ENCODE measurements at places on chromosomes 13 and 19.

- DNase-seq, result no peak
Observed at GRCh38 chr19:13670846-13671245, 93.5 kb upstream of the MRI1 start.

GRCh38 chr13:89518289-89519077 lies 1829.0 kb upstream of the MIR17HG start:
- DNase-seq, result no peak

DNA sequence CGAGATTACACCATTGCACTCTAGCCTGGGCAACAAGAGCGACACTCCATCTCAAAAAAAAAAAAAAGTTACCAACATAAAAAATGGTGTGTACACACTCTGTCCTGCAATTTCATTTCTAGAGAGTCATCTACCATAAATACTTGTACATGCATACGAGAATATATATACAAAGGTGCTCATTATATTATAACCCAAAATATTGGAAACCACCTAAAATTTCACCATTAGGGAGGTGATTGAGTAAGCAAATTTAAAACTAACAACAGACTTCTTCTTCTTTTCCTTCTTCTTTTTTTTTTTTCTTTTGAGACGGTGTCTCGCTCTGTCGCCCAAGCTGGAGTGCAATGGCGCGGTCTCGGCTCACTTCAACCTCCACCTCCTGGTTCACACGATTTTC lies 7.4 kb upstream of the C5AR1 start:
- DNase-seq, result no peak

DNA sequence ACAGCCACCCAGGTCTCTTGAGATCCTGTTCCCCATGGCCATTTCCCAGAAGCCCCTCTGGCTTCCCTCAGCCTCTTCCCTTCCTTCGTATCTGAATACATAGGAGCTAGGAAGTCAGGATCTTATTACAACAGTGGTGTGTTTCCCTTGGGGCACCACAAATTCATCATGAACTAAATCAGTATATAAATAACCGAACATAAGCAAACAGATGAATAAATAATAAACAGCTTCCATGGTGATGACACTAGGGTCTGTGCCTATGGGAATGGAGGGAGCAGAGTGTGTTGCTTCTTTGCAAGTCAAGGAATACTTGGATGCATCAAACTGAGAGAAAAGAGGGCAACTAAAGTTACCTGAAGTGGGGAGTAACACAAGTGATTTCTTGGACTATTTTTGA lies 527.6 kb downstream of the LMO7 start:
- DNase-seq, result no peak

GRCh38 chr19:45368737-45369340 lies 1.5 kb downstream of the ERCC2 start:
- DNase-seq, result no peak

GRCh38 chr19:679418-680286 lies 3.5 kb downstream of the FSTL3 start:
- DNase-seq, result peak; percentile 19

GRCh38 chr13:58190577-58190976 lies 559.0 kb downstream of the PCDH17 start:
- DNase-seq, result no peak

DNA sequence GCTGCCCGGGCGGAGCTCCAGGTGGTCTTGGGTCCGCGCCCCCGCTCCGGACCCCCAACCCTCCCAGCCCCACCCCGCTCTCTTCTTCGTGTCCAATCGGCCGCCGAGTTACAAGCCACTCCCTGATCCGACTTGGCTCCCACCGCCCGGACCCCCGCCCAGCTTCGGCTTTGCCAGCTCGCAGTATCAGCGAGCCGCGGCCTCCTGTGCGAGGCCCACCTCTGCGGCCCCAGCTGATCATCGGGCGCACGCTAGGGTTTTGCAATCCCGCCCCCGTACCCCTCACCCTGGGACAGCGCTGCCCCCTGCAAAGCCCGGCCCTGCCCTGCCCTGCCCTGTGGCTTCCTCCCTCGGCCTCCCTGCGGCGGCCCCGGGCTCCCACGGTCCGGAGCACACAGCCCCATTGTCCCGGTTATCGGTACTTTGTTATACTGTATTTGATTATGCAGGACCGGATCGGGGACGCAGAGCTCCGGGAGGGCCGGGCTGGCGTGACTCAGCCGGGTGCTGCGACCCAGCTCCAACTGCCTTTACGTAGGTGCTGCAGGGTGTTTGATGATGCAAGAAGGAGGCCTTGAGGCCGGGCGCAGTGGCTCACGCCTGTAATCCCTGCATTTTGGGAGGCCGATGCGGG lies 598 bp upstream of the LPAR2 start:
- peak; percentile 11 for DNase-seq

- DNase-seq, result no peak
Observed at GRCh38 chr13:43861863-43862262, 17.7 kb downstream of the CCDC122 start.

DNA sequence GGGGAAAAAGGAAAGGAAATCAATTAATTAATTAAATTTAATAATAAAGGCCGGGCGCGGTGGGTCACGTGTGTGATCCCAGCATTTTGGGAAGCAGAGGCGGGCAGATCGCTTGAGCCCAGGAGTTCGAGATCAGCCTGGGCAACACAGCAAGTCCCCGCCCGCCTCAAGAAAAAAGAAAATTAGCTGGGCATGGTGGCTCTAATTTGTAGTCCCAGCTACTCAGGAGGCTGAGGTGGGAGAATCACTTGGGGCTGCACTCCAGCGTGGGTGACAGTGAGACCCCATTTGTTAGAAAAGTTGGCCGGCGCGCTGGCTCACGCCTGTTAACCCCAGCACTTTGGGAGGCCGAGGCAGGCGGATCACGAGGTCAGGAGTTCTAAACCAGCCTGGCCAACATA lies 733 bp upstream of the CD320 start:
- no peak for DNase-seq

DNA sequence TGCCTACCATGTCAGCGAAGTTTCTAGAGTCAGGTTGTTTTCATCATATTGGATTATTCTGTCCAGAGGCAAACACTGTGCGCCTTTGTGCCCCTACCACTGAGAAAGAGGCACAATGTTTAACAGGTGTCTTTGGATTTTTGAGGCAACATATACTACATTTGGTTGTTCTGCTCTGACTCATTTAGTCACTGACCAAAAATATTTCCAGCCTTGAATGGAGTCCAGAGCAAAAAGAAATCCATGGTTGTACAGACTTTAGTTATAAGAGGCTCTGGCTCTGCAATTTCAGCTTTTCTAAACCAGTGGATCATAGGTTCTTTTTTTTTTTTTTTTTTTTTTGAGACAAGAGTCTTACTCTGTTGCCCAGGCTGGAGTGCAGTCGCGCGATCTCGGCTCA lies 35.7 kb downstream of the LACC1 start:
- no peak for DNase-seq

DNA sequence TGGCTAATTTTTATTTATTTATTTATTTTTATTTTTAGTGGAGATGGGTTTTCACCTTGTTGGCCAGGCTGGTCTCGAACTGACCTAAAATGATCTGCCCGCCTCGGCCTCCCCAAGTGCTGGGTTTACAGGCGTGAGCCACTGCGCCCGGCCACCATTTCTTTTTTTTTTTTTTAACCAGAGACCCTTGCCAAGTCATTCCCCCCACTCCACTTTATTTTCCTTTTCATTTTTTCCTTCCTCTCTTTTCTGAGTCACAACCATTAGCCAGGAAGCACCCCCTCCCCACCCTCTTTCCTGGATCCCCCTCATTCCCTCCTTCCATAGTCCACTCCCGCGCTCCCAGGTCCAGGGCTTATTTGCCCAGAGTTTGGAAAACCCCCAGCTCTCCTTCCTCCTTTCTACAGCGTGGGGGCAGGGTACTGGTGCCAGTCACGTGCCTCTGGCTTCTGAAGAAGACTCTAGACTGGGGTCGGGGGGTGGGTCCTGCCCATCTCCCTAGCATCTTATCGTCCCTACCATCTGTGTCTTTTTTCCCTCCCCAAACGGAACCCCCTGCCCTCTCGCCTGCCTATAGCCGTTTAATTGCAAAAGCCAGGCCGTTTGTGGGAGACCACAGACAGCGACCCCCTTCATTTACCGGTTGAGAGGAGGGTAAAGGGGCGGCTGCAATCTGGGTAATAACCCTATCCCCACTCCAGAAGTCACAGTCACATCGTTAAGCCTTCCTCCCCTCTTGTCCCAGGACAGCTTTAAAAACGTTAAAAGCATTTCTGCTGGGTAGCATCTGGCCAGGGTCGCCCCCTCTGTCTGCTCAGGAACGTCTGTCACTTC lies 1.1 kb upstream of the CALR start:
- DNase-seq, result no peak

DNA sequence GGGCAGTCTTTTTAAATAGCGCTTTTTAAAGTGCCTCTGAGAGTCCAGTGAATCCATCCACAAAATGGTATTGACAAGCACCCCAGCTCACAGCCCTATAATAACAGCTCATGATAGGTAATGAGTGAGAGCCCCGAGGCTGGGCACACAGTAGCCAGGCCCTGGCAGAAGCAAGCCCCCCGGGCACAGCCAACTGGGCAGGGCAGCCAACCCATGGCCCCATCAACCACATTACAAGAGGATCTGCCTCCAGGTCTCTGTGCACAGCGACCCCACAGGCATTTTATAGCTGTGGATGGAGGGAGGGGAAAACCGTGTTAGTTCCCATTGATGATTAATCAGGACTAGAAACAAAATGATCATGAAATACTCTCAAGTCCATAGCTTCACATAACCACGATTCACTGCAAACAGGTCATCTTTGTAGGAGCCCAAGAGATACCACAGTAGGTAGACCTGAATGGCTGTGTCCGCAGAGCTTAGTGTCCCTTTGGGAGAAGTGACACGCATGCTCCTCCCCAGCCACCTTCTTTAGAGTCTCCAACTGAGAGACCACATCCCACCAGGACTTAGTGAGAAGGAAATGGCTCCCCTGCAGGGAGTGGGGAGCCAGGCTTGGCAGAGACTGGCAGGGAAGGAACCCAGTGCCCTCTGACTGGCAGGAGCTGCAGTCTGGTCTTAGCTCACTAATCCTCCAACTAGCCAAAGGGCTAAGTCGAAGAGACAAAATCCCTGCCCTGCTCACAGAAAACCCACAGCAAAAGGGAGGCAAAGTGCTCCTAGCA lies 4.3 kb upstream of the VSTM2B start:
- DNase-seq, result no peak

DNA sequence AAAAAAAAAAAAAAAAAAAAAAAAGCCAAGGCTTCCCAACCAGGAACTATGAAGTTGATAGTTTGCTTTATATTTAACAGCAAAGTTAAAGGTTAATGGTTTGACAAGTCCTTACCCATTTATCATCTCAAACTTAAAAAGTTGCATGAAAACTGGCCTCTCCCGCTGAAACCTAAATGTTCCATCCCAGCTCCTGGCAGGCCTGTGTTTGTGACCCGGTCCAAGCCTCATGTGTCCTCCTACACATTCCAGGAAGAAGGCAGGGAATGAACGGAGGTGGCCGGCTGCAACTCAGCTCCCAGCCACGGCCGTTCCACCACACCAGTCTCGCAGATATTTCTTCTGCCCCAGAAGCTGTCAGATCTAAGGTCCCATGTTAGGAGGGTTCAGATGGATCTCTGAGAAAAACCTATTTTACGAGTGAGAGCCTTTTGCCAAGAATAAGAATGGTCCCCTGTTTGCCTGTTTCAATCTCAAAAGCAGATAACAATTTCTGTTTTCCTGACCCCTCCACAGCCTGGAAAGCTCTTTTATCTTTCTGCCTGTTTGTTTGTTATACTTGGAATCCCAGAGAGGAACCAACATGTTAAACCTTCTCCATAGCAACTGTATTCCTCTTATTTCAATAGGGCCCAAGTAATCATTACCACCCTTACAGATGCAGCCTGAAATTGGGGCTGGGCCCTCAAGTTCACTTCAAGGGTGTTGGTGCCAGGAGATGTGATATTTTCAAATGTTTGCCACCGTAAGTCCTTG lies 56.5 kb downstream of the KCTD12 start:
- no peak for DNase-seq

GRCh38 chr19:54133312-54133956 lies 4.1 kb upstream of the CNOT3 start:
- DNase-seq, result no peak

- DNase-seq, result no peak
Observed at GRCh38 chr19:51456541-51457290, 1.5 kb downstream of the SIGLEC8 start.

GRCh38 chr19:29268103-29268502 lies 55.2 kb upstream of the UQCRFS1 start:
- DNase-seq, result no peak

- no peak for DNase-seq
Observed at GRCh38 chr19:53908935-53909415, at the start of gene CACNG7. Gene CACNG7 (plus strand): TSS chr19:53909278. CDS start chr19:53912832, 3,554 bp downstream.

DNA sequence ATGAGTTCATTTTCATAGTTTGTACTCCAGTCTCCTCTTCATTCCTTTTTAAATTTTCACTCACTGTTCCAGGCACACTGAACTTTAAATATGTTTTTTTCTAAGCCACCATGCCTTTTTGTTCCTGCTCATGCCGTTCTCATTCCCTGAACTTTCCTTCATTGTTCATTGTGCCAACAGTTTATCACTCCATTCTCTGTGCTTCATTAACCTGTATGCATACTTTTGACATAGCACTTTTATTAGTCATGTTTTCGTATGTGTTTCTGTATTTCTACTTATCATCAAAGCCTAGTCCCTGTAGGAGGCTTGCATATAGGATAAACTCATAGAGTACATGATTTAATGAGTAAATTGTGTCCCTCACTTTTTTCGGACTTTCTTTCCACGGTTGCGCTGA lies 65.3 kb downstream of the PCDH20 start:
- no peak for DNase-seq

DNA sequence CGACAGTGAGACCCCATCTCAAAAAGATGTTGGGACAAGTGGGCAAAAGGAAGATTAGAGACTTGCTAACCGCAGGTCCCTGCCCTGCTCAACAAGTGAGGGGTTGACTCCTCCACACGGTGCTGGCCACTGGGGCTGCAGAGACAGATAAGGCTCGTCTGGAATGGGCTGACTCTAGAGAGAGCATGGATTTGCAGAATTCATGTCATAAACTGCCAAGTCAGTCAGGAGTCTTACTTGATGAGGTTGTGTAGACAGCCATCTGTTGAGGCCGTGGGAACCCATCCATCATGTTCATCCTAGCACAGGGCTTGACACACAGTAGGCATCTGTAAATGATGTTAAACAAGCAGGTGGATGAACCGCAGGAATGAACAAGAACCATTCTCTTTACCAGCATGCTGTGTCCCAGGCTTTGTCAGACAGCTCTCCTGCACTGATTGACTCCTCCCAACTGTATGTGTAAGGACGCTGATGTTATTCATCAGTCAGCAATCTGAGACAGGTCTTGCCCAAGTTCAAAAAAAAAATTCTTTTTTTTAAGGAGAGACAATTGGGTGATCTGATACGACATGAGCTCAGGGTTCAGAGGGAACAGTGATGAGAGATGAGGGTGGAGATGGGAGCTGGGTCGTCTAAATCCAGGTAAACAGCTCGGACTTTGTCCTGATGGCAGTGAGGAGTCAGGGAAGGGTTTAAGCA lies 8.8 kb downstream of the PAF1 start:
- no peak for DNase-seq

- no peak for DNase-seq
Observed at GRCh38 chr13:99037756-99038155, 59.9 kb upstream of the DOCK9 start.
